ENCODE measurements at places on chromosomes 5 and 9. TPM values are rescaled to one million over a fixed set of nuclear protein-coding genes. Genes with fewer than 3 reads are reported as not detected.

The LYSMD3 gene
- total RNA-seq, result 31.4 TPM

The SLC6A7 gene
- not detected for total RNA-seq

The OR1J2 gene
- total RNA-seq, result not detected

The MLANA gene
- not detected for total RNA-seq

The OR1Q1 gene
- total RNA-seq, result not detected

The CCDC183 gene
- total RNA-seq, result under 0.01 TPM

The SLC1A3 gene
- 16.9 TPM for total RNA-seq

The GPR151 gene
- not detected for total RNA-seq

The ANXA2R gene
- 1.00 TPM for total RNA-seq

The SHB gene
- total RNA-seq, result 17.1 TPM

The WHRN gene
- 1.4 TPM for total RNA-seq

The NUTM2G gene
- not detected for total RNA-seq

The PCDHB16 gene
- total RNA-seq, result not detected

The OLFML2A gene
- 128 TPM for total RNA-seq

The LCP2 gene
- not detected for total RNA-seq

The POLR1E gene
- total RNA-seq, result 42.1 TPM

The HK3 gene
- total RNA-seq, result under 0.01 TPM

The NDFIP1 gene
- total RNA-seq, result 46.8 TPM

The DBH gene
- not detected for total RNA-seq

The OGN gene
- total RNA-seq, result not detected

The SHISAL2B gene
- total RNA-seq, result not detected

The PLAC8L1 gene
- total RNA-seq, result not detected

The OTP gene
- not detected for total RNA-seq

The CIZ1 gene
- total RNA-seq, result 67.6 TPM

The IPO11 gene
- total RNA-seq, result 39.6 TPM

The SNX2 gene
- total RNA-seq, result 69.9 TPM

The ARHGEF39 gene
- total RNA-seq, result 0.34 TPM

The SPATA31C1 gene
- not detected for total RNA-seq

The MZB1 gene
- total RNA-seq, result 0.34 TPM

The WNT8A gene
- not detected for total RNA-seq

The PCDHGA12 gene
- total RNA-seq, result 2.2 TPM

The PGM5 gene
- total RNA-seq, result not detected

The INSL6 gene
- not detected for total RNA-seq

The IL31RA gene
- 0.93 TPM for total RNA-seq

The SLC45A2 gene
- 0.14 TPM for total RNA-seq

The LAMC3 gene
- total RNA-seq, result not detected

The BSPRY gene
- total RNA-seq, result 6.1 TPM

The EQTN gene
- total RNA-seq, result 0.14 TPM

The ANKRD55 gene
- total RNA-seq, result not detected

The PDE8B gene
- total RNA-seq, result under 0.01 TPM

The MEGF10 gene
- total RNA-seq, result 0.14 TPM

The ZFP2 gene
- 1.0 TPM for total RNA-seq

The TMC1 gene
- total RNA-seq, result 0.71 TPM

The COL27A1 gene
- 3.1 TPM for total RNA-seq

Measured in nasal cavity respiratory epithelium epithelial cell of viscerocranial mucosa (primary cell).